Astrocyte of the spinal cord (primary cell): ENCODE measurements at places on chromosomes 11 and 22.

GRCh38 chr11:101686514-101686913 lies 102.7 kb upstream of the TRPC6 start:
- DNase-seq, result peak; percentile 65

- DNase-seq, result no peak
These were observed 52.2 kb downstream of the SLC25A17 start for GRCh38 chr22:40766956-40767355.

- no peak for DNase-seq
These were observed 6.7 kb downstream of the CENPM start for GRCh38 chr22:41939981-41940831.

DNA sequence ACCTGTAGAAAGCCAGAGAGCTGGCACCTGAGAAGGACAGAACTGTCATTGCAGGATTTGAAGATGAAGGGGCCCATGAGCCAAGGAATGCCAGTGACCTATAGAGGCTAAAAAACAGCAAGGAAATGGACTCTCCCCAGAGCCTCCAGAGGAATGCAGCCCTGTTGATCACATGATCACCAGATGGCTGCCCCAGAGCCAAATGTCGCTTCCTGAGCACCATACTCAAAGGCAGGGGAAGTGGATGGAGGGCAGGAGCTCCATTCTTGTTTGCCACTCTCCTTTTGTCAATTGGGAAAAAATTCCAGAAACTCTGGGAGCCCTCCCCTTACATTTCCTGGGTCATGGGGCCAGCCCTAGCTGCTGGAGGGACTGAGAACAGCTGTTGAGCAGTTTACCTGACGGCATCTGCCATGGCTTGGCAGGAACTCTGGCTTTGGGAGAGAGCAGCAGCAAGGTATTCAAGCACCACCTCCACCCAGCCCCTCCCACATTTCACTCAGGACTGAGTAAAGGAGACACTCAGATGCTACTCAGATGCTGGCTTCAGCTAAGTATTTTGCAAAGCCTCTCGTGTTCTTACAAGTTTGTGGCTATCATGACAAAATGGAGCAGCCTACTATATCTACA lies 46.9 kb downstream of the DKK3 start:
- DNase-seq, result no peak

DNA sequence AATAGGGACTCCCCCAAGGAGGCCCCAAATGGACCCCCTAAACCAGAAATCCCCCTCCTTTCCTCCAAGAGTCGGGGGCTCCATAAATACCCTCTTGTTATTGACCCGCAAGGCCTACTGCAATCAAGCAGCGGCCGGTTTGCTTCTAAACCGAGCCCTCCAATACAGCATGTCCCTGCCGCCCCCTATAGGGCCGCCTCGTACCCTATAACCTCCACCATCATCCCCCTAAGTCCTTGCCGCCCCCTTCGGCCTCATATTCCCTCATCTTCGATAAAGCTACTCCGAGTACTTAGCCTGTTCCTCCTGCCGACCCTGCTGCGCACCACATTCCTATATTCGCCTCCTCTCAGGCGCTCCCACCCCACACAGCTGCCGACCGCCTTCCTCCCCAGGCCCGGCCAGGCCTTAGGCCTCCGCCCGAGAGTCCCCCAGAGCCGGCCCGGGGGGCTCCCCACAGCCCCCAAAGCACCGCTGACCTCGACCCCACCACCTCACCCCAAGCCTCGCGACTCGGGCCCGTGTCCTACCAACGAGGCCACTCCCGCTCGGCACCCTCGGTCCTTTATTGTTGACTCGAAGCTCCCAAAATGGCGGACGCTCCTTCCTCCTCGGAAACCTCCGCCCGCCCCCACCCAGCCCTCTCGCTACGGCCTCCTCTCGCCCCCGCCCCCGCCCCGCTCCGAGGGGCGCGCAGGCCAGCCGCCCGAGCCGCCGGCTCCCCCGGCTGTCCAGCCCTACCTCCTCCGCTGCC lies 430 bp downstream of the DDX6 start:
- DNase-seq, result peak; percentile 71

GRCh38 chr11:61899146-61899841 lies 7.9 kb upstream of the FADS3 start:
- DNase-seq, result peak; percentile 74

- no peak for DNase-seq
These were observed 9.8 kb downstream of the KCNJ1 start for GRCh38 chr11:128857341-128857740.

DNA sequence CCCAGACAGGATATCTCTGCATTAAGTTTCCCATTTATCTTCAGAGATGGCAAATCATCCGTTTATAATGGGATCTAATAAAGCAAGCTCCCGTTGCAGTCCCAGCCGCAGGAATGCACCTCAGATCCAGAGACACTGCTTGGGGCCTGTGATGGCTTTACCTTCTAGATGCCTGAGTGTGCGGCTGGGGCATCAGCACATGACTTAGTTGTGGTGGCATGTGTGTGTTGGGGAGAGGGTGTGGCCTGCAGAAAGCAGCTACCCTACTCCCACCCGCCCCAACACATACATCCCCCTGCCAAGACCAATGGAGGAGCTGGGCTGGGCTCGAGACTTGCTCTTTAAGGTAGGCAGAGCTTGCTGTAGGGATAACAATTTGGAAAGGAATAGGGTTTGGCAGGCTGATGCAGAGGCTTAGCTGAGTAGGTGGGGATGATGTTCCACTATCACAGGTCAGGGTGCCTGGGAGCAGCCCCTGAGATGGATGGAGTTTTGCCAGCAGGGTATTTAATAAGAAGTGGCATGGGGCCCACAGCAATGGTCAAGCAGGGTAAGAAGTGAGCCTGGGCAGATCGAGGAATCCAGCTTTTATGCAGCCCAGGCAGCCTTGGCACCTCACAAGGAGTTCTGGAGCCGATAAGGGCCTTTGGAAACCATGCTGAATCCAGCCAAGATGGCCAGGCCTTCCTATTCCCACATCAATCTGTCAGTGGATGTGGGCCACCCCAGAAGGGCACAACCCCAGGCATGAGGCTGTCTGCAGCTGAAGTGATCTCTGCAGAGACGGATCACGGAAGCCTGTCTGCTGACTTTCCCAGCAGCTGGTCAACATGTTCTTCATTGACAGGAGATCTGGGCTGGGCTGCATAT lies 601.3 kb downstream of the BUD13 start:
- no peak for DNase-seq

DNA sequence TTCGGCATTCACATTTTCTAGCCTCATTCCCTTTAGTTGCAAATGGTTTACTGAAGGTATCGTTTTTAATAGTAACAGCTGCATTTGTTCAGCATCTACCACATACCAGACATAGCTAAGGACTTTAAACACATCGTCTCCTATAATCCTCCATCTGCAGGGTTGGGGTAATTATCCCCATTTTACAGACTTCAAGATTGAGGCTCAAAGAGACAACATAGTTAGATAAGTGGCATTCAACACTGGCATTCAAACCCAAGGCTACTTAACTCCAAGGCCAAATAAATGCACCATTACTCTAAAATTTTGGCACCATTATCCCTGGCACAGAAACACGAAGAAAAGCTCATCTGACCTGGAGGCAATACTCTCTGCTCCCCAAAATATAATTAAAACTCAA lies 28.5 kb downstream of the SMCO4 start:
- no peak for DNase-seq

DNA sequence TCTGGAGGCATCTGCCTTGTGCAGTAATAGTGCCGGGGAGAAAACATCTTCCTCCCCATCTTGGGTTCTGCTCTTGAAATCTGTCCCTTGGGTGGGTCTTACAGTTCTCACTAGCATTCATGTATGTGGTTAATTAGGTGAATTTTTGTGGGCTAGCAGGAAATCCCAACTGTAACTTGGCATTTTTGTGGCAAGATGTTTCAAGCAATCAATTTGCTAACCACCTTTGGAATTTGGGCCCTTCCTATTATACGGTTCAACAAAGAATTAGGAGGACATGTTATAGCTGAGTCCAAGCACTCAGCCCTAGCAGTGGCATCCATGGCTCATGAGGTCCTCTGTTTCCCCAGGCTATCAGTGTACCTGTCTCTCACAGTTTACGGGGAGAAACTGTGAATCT lies 89.1 kb upstream of the MTNR1B start:
- peak; percentile 56 for DNase-seq

DNA sequence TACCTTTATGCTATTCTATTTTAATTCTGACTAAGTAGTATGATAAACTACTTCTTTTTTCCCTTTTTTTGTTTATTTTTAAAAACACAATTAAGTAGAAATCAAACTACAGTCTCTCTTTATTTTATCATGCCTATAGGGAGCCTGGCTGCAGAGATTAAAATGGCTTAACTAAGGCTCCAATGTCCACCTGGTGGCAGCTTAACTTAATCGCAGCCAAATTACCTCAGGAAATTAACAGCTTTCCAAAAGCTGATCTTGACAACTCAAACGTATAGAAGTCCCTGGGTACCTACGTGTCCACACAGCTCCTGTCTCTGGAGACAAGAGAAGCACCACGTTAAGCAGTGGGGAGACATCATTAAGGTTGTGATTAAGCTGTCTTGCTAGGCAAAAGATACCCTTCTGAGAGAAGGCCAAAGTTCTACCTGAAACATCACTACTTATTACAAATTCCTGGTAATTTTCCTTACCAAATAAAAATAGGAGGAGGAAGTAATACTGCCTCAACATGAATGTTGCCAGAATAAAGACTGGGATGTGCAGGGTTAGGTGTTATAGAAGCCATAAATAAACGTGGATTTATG lies 63.2 kb upstream of the SNX19 start:
- peak; percentile 39 for DNase-seq

GRCh38 chr11:121563003-121563402 lies 110.2 kb upstream of the SORL1-AS1 start:
- DNase-seq, result no peak

- no peak for DNase-seq
These were observed 127.1 kb downstream of the CHST1 start for GRCh38 chr11:45538363-45538762.

DNA sequence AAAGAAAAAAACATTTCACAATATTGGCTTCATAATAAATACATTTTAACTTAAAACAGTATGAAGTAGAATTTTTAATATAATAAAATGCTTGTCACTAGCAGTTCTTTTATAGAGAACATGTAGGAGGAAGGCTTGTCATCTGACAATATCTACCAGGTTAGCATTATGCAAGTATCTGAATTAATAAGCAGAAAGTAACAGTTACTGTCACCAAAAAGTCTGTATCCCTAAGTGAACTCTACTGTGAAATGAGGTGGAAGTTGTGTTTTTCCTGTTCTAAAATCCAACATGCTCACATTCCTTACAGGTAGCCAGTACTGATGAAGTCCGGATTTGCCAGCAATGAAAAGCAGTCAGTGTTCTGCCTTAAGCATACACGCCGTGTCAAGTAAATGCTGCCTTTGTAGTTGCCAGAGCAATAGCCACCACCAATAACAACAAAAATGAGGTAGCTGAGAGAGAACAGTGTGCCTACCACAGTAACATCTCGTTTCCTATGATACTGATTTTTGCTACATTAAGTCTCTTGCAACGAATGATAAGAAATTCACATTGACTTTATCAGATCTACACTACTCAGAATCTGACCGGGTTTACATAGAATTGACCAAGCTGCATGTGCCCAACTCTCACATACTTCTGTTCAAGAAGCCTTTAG lies 95.5 kb downstream of the SIK3 start:
- DNase-seq, result no peak

GRCh38 chr22:17084554-17085276 lies at the start of gene IL17RA:
Gene IL17RA (plus strand): TSS chr22:17085000. CDS start chr22:17085092, 92 bp downstream.
- DNase-seq, result peak; percentile 85

GRCh38 chr11:116615211-116615865 lies 157.4 kb downstream of the BUD13 start:
- DNase-seq, result no peak

GRCh38 chr11:125378083-125378482 lies 118.0 kb downstream of the FEZ1 start:
- no peak for DNase-seq

GRCh38 chr11:2311353-2312133 lies 9.7 kb downstream of the TSPAN32 start:
- no peak for DNase-seq

DNA sequence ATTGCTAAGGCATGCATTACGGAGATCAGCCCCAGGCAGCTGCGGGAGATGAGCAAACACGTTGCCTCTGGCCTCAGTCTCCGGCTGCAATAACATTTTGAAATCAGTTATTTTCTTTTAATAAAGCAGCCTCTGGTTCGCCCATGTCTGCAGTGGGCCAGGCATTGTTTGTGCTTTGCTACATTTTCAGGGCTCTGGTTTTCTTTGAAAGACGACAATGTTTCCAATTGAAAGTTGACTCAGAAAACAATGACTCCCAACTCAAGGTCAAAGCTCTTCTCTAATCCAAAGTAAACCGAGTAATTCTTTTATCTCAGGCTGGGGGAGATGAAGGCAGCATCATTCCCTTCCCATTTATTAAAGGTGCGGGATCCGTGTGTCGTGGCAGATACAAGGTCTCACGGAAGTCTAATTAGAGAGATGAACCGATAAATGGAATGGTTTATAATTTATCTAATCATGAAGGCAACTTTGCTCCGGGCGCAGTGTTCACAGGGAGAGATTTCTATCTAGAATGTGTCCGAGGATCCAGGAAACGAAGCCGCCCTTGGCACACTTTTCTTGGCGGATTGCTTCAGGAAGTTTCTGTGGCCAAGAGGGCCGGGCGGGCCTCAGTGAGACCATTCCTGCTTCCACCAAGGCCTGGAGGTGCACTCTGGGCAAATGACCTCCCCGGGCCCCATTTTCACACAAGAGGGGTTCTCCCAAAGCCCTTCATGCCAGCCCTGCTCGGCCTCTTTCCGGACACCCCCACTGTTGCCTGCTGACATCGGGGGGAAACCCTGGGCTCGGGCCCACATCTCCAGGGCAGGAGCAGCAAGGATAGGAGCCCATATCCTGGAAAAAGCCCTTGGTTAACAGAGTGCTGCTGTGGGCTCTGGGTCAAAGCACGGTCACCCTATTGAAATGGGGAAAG lies 811.4 kb downstream of the BRD1 start:
- DNase-seq, result no peak

- no peak for DNase-seq
These were observed 79.3 kb upstream of the PRR5 start for GRCh38 chr22:44622679-44623078.

- DNase-seq, result peak; percentile 87
These were observed 638 bp upstream of the PITPNM1 start for GRCh38 chr11:67505605-67506396.

DNA sequence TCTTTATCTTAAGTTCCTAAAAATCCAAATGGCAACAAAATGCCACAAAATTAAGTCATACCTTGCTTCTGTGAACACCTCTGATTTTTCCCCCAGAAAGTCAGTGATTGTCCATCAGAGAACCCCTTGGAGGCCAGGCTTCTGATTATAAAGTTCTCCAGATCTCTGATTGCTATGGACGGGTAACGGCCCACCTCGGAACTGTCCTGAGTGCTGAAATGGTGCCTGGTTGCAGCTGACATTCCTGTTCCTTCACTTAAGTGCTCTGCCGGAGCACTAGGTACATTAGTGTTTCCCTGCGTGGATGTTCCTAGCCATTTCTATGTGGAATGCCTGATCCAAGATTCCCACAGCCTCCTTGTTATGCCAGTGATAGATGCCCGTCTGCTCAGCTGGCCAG lies 85.0 kb downstream of the CHST1 start:
- peak; percentile 29 for DNase-seq

- no peak for DNase-seq
These were observed 3.6 kb upstream of the TP53I11 start for GRCh38 chr11:44954051-44954906.

- no peak for DNase-seq
These were observed 2.3 kb downstream of the CHKA start for GRCh38 chr11:68118706-68119448.

GRCh38 chr11:102630598-102631448 lies 5.7 kb upstream of the MMP20 start:
- no peak for DNase-seq

GRCh38 chr11:61897387-61898246 lies 6.3 kb upstream of the FADS3 start:
- peak; percentile 42 for DNase-seq

- DNase-seq, result no peak
These were observed 551.6 kb downstream of the OPCML start for GRCh38 chr11:132980670-132981069.

- DNase-seq, result peak; percentile 28
These were observed 857 bp downstream of the ARCN1 start for GRCh38 chr11:118572981-118573550.
